ENCODE measurements at places on chromosomes 4 and X.
A peak's percentile ranks its signal among the peaks of the same experiment; 100 is the strongest.

DNA sequence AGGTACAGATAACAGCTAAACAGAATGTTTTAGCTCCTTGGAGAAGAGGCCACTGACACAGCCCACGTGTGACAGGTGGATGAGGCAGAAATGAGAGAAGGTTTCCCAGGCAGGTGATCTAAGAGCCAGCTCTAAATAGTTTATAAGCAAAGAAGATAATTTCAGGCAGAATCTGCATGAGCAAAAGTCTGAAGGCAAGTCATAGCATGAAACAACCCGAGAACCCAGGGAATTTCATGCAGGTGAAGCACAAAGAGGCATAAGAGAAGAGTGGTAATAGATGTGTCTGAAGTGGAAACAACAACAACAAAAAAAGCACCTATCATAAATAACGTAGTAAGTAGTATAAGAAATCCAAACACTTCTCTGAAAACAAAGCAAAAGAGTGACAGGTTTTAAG, 275.8 kb upstream of the CPEB2 start:
- DNase-seq, result no peak

GRCh38 chr4:54545663-54546424, 111.9 kb upstream of the KIT start:
- DNase-seq, result no peak

DNA sequence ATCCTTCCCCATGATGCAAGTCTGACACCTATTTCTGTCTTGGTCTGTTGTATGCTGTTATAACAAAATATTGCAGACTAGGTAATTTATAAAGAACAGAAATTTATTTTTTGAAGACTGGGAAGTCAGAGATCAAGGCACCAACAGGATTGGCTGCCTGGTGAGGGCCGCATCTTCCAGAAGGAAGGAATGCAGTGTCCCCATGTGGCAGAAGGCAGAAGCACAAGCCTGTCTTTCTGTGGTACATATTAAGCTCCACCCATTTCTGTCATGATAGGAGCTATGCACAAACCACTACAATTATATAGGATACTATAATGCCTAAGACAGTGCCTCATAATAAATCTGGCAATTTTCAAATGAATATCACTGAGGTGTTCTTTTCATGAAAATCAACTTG, 502.3 kb upstream of the DIAPH2 start:
- peak; percentile 42 for DNase-seq

- peak; percentile 11 for DNase-seq
Observed at GRCh38 chr4:149441338-149441737, 374.3 kb downstream of the IQCM start.

All from cardiac muscle cell (in vitro differentiated cells and primary cell).